ENCODE measurements at places on chromosomes 2 and 18.

- no peak for DNase-seq
Measured at GRCh38 chr2:69243652-69244051, 143.4 kb downstream of the GFPT1 start.

GRCh38 chr2:205474741-205475415, 207.4 kb upstream of the NRP2 start:
- no peak for DNase-seq

DNA sequence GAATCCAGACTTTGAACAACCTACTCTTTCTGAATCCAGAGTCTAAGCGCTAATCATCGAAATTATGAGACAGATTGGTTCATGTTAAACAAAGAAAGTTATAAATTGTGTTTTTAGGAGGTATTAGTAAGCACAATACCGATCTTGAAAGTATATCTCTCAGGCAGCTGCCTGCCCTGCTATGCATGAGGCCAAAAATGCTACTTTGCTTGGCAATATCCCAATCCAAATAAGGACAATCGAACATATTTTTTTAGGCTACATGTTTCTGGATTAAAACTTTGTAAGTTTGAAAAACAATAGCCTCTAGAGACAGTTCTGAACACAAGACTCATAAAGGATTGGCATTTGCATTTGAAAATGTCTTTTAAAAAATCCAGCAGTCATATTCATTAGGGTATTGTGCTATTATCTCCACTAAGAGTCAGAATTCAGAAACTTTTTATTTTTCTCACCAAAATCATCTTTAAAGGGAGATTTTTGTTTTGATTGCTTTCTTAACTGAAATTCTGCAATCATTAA, 167.1 kb downstream of the PDE1A start:
- no peak for DNase-seq

DNA sequence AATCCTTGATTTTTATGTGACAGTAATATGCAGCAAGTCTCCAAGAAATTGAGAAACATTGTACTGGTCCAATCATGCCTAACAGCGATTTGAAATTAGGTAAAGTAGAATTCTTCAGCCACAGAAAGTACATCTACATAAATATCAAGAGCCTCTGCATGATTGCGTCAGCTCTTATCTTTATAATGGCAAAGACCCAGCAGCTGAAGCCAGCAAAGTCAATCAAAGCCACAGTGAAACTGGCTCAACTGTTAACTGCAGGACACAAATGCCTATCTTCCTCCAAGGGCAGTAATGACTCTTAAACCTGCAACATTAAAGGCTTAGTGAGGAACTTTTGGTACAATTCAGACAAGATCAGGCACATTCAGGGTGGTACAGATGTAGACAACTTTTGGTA, 102.5 kb downstream of the BARD1 start:
- DNase-seq, result no peak

DNA sequence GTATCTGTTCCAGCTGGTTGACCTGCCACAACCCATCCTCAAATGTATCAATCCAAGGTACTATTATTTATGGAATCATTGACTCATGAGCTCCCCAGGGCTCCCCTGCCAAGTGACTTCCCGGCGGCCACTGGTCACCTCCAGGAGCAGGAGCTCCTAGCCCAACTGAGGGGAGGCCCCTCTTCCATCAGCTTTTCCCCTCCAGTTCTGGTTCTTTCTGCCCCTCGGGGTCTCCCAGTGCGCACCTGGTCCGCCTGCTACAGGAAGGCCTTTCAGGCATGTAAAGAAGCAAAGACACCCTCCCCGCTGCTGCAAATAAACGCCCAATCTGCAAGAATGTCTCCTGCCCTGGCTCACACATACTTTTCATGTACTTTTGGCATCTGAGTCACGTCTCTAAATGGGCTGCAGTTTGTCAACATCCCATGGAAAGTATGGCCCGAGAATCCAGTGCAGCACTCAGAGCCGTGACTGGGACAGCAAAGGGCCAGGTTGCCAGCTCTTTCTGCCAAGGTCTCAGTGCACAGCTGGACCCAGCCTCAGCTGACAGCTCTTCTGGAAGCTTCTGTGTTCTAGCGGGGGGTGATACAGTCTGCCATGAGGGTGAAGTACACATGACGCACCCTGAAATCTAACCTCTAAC, 41.4 kb downstream of the KLHL29 start:
- no peak for DNase-seq

DNA sequence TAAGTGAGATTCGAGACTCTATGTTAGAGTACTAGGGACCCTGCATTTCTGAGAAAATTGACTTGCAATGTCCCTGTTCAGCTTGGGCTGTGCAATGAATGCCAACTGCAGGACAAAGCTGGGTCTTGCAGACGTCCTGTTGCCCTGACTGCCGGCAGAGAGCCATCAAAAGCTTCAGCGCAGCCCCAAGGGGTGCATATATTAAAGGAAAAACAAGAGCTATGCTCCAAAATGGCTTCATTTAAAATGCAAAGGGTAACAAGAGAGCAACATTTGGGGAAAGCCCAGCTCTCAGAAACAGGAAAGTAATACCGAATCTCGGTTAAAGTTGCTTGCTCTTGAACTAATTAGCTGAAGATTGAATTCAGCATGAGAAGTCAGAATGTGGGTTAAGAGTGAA, 110.9 kb upstream of the PNPT1 start:
- no peak for DNase-seq
